ENCODE measurements at places on chromosomes 5 and 9. TPM values are rescaled to one million over a fixed set of nuclear protein-coding genes. Genes with fewer than 3 reads are reported as not detected.

The FSTL4 gene
- total RNA-seq, result not detected

The CNTNAP3 gene
- total RNA-seq, result 20.0 TPM

The PCDH12 gene
- 0.02 TPM for total RNA-seq

The FABP6 gene
- not detected for total RNA-seq

The SH3GL2 gene
- total RNA-seq, result not detected

DNA sequence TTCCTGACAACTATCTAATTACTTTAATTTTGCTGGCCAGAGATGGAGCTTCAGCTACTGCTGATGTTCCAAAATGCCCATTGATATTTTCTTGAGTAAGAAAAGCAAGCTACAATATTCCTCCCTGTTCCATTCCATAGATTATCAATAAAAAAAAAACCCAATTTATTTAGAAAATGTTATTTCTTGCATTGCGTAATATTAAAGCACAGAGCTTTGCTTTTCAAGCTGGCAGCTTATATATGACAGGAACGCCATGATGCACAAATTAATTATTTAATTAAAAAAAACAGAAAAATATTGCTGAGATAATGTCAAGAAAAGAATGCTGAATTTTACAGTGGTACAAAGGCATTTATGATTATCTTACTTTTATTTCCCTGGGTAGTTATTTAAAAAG, 47.9 kb downstream of the TRPM3 start:
- H3K27ac ChIP-seq, result no peak overlapping the region
- no peaks in the 10 kb centered on the region for H3K36me3 ChIP-seq
- H3K4me1 ChIP-seq, result no peaks in the 10 kb centered on the region

- no peak for DNase-seq
- no peaks in the 10 kb centered on the region for H3K27me3 ChIP-seq
- H3K4me3 ChIP-seq, result no peak overlapping the region
- H3K36me3 ChIP-seq, result peaks cover 2% of the 10 kb centered on the region
- no peak overlapping the region for H3K27ac ChIP-seq
Observed at GRCh38 chr5:105158526-105158925, 1595.9 kb upstream of the NUDT12 start.

DNA sequence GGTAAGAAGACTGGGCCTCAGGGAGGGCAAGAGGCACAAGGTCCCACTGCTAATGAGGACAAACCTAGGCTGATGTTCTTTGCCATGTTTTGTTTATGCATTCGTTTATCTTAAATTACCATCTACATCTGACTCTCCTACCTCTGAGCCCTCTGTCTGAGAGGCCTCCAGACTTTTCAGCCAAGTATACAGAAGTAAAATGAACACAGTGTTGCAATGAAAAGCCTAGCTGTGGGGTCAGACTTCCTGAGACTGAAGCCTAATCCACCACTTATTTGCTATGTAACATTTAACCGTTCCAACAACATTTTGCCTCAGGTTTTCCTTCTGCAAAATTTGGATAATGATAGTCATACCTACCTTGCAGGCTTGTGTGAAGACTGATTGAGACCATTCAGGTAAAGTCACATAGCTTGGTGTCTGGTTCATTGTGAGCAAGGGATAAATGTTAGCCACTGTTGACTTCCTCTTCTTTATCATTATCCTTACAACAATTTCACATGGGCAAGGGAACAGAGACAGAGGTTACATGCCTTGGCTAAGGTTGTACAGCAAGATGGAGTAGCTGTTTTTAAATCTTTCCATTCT, 374.9 kb upstream of the CLINT1 start:
- H3K27ac ChIP-seq, result no peak overlapping the region
- no peak overlapping the region for H3K4me3 ChIP-seq
- no peaks in the 10 kb centered on the region for H3K27me3 ChIP-seq

- peaks cover 3% of the 10 kb centered on the region for H3K4me1 ChIP-seq
- no peak overlapping the region for H3K27ac ChIP-seq
- no peak for DNase-seq
- no peaks in the 10 kb centered on the region for H3K27me3 ChIP-seq
Observed at GRCh38 chr5:148033134-148033533, 30.6 kb upstream of the SPINK5 start.

DNA sequence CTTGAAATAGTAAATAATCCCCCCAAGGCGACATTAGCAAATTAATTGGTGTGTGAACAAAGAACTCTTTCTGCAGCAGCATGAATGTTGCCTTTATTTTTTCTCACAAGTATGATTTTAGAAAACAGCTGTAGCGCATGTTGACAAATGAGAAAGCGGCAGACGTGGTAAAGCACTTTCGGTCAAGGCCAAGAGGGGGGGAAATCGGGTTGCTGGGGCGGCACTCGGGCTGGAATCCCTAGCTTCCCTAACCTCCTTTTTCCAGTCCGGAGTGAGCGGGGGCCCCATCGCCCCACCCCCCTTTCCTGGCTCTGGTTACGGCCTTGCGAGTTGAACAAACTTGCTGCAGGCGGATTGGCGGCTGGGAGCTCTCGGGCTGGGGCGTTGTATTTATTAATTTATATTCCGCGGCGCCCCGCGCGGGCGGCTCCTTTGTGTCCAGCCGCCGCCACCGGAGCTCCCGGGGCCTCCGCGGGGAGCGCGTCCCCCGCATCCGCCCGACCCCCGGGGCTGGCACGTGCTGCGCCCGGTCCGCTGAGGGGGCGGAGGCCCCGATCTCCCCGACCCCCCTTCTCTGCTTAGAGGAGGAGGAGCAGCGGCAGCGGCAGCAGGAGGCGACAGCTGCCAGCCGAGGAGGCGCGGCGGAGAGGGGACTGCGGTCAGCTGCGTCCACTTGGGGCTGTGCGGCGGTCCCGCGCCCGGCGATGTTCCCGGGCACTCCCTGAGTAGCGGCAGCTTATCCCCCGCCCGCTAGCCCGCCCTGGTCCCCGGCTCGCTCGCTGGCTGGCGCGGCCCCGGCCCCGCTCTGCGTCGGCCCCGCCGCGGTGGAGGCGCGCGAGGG, at the start of gene RHOBTB3:
Gene RHOBTB3 (plus strand): TSS at position 607 of the 841 bp plus-strand sequence. CDS start 347 bp downstream, outside the sequence.
- H3K36me3 ChIP-seq, result no peaks in the 10 kb centered on the region
- H3K27ac ChIP-seq, result peak within 1 kb of the TSS; percentile 94
- H3K4me3 ChIP-seq, result peak within 1 kb of the TSS; percentile 93
- DNase-seq, result peak; percentile 95
- H3K27me3 ChIP-seq, result no peaks in the 10 kb centered on the region

GRCh38 chr9:21413624-21414023, 4.7 kb downstream of the IFNA8 start:
- H3K4me1 ChIP-seq, result no peaks in the 10 kb centered on the region
- H3K27ac ChIP-seq, result no peak overlapping the region
- H3K4me3 ChIP-seq, result no peak overlapping the region

GRCh38 chr9:35712762-35713400, 19.1 kb downstream of the TLN1 start:
- H3K36me3 ChIP-seq, result peaks cover 67% of the 10 kb centered on the region
- H3K4me1 ChIP-seq, result no peaks in the 10 kb centered on the region
- DNase-seq, result no peak
- H3K4me3 ChIP-seq, result no peak overlapping the region
- H3K27ac ChIP-seq, result no peak overlapping the region

- peak overlapping the region; percentile 59 for H3K27ac ChIP-seq
- H3K4me1 ChIP-seq, result peaks cover 30% of the 10 kb centered on the region
- H3K36me3 ChIP-seq, result peaks cover 17% of the 10 kb centered on the region
- H3K27me3 ChIP-seq, result no peaks in the 10 kb centered on the region
- no peak for DNase-seq
Observed at GRCh38 chr5:73506459-73506955, 8.3 kb downstream of the BTF3 start.

DNA sequence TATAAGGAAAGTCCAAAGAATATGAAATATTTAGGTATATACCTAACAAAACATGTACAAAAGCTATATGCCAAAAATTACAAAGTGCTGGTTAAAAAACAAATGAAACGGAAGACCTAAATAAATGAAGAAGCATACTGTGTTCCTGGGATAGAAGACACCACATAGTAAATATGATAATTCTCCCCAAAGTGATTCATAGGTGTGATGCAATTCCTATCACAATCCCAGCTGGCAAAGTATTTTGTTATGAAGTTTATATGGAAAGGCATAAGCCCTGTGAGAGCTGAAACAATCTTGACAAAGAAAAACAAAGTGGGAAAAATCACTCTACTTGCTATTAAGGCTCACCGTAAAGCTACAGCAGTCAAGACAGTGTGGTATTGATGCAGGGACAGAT, 2.6 kb upstream of the SMIM23 start:
- peaks cover 2% of the 10 kb centered on the region for H3K36me3 ChIP-seq
- H3K4me3 ChIP-seq, result no peak overlapping the region
- H3K4me1 ChIP-seq, result peaks cover 3% of the 10 kb centered on the region
- no peak overlapping the region for H3K27ac ChIP-seq

- peaks cover 9% of the 10 kb centered on the region for H3K36me3 ChIP-seq
- DNase-seq, result no peak
- peaks cover 8% of the 10 kb centered on the region for H3K4me1 ChIP-seq
- no peaks in the 10 kb centered on the region for H3K27me3 ChIP-seq
- no peak overlapping the region for H3K27ac ChIP-seq
- no peak overlapping the region for H3K4me3 ChIP-seq
Observed at GRCh38 chr9:69060766-69061165, 25.2 kb downstream of the FXN start.

GRCh38 chr5:102766295-102767090, 11.4 kb downstream of the PAM start:
- H3K4me1 ChIP-seq, result peaks cover 24% of the 10 kb centered on the region
- H3K27me3 ChIP-seq, result no peaks in the 10 kb centered on the region
- H3K36me3 ChIP-seq, result no peaks in the 10 kb centered on the region
- H3K4me3 ChIP-seq, result no peak overlapping the region
- DNase-seq, result no peak

DNA sequence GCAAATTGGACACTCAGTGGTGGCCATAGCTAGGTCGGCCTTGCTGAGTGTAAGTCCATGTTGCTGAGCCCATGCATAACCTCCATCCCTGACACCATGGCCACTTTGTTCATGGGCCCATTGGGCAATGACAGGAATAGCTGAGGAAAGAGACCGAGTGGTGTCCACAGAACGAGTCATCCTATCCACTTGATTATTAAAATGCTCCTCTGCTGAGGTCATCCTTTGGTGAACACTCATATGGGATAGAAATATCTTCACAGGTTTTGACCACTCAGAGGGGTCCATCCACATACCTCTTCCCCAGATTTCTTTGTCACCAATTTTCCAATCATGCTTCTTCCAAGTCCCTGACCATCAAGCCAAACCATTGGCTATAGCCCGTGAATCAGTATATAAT, 63.6 kb downstream of the PPIC start:
- H3K27me3 ChIP-seq, result no peaks in the 10 kb centered on the region
- H3K36me3 ChIP-seq, result peaks cover 2% of the 10 kb centered on the region
- no peak for DNase-seq
- H3K4me3 ChIP-seq, result no peak overlapping the region
- H3K4me1 ChIP-seq, result no peaks in the 10 kb centered on the region

All from chondrocyte (in vitro differentiated cells).